Stimulated activated CD8-positive, alpha-beta memory T cell treated with anti-CD3 and anti-CD28 coated beads, Interleukin-15, amount 100 ng/mL, for 24 hours (primary cell): ENCODE measurements at places on chromosomes 12 and 14.
A peak's percentile ranks its signal among the peaks of the same experiment; 100 is the strongest.

DNA sequence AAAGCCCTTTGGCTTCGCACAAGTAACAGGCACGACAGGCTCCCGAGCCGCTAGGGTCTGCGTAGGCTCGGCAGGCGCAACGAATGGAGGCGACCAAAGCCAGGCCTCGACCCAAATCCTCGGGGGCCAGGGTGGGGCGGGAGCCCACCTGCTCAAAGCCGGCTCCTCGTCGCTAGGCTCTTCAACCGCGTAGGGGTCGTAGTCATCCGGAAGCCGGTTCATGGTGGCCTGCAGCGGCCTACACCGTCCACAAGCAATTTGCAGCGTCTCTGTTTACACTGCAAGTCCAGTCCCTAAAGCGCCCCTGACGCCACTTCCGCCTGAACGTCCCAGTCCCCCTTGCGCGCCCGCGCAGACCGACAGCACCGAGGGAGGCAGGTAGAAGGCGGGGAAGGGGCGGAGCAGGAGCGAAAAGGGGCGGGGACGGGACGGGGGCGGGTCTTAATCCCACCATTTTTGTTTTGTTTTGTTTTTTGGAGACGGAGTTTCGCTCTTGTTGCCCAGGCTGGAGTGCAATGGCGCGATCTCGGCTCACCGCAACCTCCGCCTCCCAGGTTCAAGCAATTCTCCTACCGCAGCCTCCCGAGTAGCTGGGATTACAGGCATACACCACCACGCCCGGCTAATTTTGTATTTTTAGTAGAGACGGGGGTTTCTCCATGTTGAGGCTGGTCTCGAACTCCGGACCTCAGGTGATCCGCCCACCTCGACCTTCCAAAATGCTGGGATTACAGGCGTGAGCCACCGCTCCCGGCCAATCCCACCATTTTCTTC lies at the start of gene EAPP:
Gene EAPP (minus strand): TSS at position 295 of the 774 bp plus-strand sequence. CDS start 73 bp downstream, at position 222.
- peak; percentile 87 for DNase-seq

- DNase-seq, result no peak
These were observed 108.0 kb upstream of the ARHGAP5 start for GRCh38 chr14:31968956-31969698.

DNA sequence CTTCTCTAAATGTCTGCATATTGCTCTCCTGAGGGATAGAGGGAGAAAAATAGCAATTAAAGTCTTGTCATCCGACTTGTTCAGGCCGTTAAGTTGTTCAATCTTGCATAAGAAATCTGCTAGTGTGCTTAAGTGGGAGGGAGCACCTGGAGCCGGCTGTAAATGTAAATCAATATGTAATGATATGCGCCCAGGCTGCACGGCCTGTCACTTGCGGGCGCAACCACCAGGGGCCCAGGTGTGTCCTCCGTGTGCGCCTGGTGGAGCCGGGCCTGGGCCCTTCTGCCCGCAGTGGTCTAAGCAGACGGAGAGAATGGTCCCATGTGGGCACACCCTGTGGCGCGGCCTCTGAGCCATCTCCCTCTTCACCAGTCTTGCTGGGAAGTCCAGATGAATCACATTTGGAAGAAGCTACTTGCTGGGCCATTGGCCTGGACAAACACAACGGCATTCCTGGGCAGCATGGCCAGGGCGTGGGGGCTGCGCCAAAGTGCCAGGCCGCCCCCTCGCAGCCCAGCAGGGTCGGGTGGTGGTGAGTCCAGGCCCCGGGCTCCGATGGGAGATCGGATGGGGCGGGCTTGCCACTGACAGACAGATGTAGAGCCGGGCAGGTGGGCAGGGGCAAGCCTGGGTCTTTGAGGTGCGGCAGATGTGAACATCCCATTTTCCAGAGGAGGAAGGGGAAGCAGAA lies 193.3 kb upstream of the C14orf180 start:
- DNase-seq, result no peak

DNA sequence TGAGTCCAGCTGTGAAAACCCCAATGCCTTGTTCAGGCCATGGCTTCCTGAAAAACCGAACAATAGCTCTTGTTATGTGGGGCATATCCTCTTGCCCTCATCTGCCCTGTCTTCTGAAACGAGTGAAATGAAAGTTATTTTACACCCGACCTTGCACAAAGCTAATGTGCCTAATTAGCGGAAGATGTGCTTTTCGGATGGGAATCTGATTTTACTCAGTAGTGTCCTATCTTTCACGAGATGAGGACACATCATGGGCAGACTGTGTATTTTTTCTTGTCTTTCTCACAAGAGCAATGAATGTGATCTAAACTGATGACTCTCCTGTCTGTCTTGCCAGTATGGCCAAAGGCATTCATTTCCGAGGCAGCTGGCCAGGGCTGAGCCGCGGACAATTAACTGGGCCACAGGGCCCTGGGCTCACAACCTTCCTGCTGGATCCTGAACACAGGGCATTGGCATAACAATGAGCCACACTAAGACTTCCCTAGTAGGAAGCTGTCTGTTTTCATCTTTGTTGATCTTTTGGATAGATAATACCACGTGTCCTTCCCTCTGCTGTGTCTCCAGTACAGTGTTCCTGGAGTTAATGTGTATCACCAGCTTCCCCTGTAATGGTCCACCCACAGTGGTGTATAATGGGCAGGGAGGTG lies 86.0 kb upstream of the HIF1A start:
- DNase-seq, result no peak

GRCh38 chr14:61377749-61378148 lies 56.4 kb downstream of the PRKCH start:
- DNase-seq, result no peak

DNA sequence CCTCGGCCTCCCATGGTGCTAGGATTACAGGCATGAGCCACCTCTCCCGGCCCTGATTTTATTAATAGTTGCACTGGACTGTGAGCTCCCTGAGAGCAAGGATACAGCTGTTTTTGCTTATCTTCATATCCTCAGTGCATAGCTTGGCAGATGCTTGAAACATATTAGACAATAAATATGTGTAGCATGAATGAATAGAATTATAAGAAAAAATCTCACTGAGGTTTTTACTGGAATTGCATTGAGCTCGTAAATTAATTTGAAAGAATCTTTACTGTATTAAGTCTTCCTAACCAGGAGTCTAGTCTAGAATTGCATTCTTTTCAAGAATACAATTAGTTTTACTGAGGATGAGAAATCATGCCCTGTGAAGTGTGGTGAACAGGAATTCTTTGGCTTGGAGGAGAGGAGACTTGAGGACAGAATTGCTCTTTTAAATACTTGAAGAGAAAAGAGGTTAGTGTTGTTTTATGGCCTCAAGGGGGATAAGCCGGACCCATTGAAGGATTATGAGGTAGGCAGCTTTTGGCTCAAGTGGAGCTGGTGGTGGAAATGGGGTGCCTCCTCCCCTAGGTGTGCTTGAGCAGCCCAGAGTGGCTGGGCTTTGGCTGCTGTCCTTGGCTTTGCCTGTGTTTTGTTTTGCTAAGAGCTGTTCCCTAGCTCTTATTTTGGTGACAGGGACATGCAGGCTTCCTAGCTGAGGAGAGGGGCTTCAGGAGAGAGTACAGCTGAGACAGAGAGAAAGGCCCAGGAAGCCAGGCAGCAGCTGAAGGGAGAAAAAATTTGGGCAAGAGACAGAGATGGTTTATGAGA lies 34.0 kb downstream of the PLEKHD1 start:
- DNase-seq, result no peak

DNA sequence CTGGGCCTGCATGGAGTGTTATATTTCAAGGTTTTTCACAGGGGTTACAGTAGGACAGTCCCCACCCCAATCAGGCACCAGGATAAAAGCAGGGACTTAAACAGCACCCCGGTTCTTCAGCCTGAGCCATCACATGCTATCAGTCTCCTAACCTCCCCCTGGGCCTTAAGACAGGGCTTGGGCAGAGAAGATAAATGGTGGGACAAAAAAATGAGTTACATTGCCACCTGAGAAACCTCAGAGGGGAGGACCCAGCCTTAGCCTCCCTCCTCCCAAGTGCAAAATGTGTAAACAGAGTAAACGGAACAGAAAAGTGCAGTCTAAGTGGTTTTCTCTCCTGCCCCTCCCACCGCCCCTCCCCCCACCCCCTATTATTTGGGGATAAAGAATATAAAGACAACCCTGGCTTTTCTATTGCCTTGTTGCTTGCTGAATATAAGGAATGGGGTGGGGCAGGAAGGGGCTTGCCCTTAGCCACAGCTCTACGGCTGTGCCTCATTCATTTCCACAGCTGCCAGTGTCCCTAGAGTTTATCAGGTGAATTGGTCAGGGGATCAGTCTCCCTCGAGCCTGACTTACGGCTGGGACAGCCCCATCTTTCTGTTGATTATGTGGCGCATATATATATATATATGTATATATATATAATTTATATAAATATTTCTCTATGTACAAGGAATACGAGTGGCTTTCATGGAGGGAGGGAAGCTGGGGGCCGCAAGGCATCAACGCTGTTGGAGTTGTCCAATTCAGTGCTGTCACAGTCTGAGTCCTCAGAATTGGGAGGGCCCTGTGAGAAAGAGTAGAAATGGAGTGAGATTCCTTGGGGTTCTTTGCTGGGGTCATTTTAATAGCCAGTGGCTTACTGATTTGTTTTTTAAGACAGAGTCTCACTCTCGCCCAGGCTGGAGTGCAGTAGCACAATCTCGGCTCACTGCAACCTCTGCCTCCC lies 18.5 kb downstream of the MAP3K12 start:
- no peak for DNase-seq

- no peak for DNase-seq
These were observed 60.4 kb downstream of the TMTC3 start for GRCh38 chr12:88202500-88202899.

DNA sequence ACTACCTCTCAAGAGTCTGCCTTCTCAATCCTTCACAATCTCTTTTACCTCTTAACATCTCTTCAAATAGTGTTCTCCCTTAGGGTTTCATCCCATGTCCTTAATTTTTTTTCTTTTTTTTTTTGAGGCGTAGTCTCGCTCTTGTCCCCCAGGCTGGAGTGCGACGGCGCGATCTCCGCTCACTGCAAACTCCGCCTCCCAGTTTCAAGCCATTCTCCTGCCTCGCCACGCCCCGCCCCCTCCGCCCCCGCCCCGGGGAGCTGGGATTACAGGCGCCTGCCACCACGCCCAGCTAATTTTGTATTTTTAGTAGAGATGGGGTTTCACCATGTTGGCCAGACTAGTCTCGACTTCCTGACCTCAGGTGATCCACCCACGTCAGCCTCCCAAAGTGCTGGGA lies 7.0 kb upstream of the BCAT1 start:
- no peak for DNase-seq

DNA sequence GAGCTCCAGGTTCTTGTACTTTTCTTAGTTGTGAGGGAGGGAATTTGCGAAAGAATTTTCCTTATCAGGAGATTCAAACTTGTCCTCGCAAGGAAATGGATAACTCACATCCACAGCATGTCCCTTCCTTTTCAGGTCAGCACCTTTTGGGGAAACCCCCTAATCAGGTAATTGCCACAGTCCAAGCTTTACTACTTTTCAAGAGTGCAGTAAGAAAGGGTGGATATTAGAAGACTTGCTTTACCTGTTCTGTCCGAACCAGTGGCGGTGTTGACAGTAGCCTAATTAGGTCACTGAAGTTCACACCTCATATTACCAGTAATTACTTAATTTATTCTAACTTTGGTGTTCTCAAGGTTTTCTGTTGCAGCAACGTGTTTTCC lies 6.7 kb upstream of the C12orf50 start:
- DNase-seq, result no peak

DNA sequence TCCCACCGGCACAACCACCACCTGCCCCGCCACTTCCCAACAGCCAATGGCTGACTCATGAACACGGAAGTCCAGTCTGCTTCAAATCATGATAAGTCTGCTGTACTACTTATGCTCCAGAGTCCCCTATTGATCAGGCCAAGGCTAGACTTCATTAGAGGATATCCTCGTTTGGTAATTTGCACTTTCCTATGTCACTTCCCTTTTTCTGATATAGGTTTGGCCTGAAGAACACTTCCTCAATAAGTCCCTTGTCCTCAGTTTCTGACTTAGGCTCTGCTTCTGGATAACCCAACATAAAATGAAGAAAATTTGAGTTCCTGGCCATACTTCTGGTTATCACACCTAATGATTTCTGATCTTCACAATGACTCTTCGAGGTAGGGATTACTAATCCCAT lies 45.3 kb downstream of the IFNG-AS1 start:
- DNase-seq, result no peak

GRCh38 chr14:81231540-81231939 lies 10.8 kb upstream of the GTF2A1 start:
- no peak for DNase-seq

DNA sequence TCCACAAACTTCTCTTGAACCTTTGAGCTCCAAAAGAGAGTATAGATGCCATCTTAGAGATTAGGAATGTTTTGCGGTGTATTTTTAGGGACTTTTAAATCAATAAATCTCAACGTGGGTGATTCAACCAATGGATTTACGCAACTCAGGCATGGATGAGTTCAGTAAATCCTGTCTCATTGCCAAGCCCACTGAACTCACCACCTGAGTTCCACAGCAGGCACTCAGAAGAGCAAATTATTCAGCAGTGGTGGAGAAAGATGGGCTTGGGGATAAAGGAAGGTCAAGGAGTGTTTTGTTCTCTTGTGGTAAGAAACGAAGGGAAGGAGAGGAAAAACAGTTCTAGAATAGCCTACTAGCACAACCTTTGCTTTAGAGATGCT lies 68.7 kb upstream of the HMGA2 start:
- DNase-seq, result no peak

GRCh38 chr12:114368685-114369452 lies 37.1 kb downstream of the TBX5 start:
- no peak for DNase-seq

DNA sequence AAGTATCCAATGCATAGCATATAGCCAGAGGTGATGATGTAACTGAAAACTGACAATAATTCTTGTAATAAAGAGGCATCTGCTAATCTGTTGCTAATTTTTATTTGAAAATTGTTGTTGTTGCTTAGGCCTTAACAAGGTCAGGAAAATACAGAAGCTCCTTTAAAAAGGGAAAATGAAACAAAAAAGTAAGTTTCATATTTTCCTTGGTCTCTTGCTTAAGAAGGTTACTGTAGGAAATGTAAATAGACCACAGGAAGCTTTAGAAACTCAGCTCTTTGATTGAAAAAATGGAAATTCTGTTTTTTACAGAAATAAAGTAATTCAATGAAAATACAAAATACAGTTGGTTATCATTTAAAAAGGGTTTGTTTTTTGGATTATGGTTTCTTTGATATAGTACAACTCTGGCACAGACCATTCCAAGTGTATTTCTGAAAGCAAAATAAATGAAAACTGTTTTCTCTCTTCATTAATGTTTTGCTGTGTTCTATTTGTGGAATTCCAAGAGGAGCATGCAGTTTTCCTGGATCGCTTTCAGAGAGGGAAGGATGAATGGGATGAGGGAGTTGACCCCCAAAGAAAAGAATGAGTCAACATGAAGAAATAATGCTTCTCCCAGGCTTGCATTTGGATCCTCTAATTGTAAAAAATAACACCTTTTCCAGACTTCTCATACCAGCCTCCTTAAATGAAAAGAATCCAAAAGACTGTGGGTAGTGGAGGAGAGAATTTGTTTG lies 398.0 kb upstream of the FAR2 start:
- DNase-seq, result no peak

- DNase-seq, result no peak
These were observed 638.8 kb upstream of the NOVA1 start for GRCh38 chr14:27236601-27237000.
